NCI-H1930 (cell line): ENCODE measurements at places on chromosomes 1 and 21.

- DNase-seq = no peak
These were observed 2.3 kb downstream of the LDLRAD2 start for GRCh38 chr1:21814241-21814918.

DNA sequence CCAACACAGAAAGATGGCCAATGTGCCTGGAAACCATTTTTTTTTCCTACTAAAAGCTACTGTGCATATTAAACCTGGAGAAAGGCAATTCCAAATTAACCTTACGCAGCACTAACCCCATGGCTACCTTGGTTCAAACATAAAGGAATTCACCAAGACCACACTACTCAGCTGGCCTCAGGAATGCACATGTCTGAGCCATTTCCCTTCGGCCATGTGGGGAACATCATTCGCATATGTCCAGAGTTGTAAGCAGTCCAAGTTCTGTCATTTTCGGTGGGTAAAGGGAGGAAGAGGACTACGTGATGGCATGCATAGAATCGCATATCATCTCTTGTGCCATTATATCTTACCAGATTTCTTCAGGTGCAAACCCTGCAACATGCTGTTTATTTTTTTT, 175.4 kb downstream of the NTMT2 start:
- DNase-seq = no peak

GRCh38 chr21:19018529-19018928, 614.9 kb upstream of the TMPRSS15 start:
- no peak for DNase-seq

GRCh38 chr1:198201956-198202784, 45.4 kb downstream of the NEK7 start:
- DNase-seq = no peak

DNA sequence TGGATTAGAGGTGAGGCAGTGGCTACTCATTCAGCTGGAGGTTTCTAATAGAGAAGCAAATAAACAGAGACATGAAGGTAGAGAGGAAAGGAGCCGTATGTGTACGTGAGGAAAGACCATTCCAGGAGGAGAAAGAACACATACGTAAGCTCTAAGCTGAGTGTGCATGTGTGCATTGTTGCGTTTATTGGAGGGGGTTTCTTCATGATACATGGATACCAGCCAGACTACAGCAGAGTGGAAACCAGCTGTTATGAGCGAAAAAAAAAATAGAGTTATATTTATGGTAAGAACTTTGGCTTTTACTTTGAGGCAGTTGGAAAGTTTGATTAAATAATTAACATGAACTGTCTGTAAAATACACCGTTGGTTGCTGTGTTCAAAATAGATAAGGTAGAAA, 173.4 kb upstream of the RGS18 start:
- no peak for DNase-seq

DNA sequence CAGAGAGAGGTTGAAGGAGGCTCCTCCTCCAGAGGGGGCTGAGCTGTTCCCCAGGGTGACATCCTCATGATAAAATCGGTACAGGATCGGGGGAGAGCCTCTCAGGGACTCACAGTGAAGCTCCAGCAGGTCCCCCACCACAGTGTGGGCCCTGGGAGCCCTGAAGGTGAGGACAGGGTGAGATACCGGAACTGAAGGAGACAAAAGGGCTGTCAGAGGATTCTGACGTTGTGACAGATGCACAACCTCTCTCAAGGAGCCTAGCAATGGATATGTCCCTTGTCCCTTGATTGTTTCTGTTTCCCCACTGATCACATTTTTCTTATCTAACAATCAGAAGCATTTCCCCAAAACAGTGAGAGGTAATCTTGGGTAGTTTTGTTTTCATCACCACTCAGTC, 5.2 kb downstream of the FCRL3 start:
- DNase-seq = no peak

- DNase-seq = peak; percentile 40
These were observed 18.2 kb downstream of the EPHB2 start for GRCh38 chr1:22728751-22729399.

DNA sequence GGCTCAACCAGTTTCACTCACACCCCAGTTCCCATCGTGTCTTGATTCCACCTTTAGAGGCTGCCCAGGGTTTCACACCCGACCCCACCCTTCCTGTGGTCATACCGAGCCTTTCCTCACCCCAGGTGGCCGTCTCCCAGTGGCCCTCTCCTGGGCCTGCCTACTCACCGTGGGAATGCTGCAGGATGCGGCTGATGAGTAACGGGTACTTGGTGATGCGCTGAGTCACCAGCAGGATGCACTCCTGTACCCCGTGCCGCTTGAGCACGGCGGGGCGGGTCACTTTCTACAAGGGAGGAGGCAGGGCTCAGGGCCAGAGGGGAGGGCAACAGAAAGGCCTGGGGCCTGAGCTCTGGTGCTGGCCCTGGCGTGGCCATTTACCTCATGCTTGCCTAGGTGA, 16.4 kb downstream of the ARHGEF2 start:
- no peak for DNase-seq

GRCh38 chr1:35178874-35179380, 14.0 kb downstream of the SFPQ start:
- no peak for DNase-seq

DNA sequence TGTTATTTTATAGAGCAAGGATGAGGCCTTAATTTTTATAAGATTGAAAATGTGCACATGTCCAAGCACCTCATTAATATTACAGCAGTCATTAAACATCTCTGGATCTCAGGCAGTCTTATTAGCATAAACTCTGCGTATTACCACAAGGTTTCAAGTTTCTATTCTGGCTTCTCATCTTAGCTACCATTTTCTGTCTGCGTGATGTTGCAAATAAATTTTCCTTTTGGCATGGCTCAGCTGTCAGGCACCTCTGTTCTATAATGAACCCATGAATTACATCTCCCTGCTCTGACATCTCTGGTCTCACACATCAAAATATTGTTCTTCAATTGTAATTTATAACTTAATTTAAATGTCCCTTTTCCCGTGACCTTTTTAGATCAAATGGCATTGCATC, 156.5 kb downstream of the SLC45A1 start:
- DNase-seq = no peak

GRCh38 chr1:53122201-53122885, 20.1 kb downstream of the SLC1A7 start:
- DNase-seq = no peak

DNA sequence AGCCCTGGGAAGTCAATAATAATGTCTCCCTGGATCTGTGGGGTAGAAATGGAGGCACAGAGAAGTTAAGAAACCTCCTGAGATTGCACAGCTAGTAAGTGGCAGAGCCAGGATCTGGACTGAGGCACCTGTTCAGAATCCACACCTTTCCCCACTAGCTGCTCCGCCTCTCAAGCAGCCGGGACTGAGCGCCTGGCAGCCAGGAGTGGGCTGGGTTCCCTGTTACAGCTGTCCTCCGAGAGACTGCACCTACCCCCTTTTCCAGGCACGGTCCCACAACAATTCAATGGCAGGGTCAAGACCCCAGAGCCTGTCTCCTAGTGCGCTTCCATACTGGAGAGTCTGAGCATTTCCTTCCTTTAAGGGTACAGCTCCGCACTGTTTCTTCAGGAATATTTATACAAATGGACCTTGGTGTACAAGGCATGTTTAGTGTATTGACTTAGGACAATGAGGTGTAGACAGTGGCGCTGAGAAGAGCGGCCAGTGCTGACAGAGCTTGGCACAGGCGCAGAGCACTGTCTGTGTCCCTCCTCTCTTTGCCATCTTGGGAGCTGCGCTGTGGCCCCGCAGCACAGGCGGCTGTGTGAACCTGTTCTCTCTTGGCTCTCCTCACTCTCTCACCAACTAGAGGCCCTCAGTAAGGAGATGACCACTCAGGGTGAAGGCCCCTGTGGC, 24.4 kb downstream of the GRHL3 start:
- DNase-seq = no peak

DNA sequence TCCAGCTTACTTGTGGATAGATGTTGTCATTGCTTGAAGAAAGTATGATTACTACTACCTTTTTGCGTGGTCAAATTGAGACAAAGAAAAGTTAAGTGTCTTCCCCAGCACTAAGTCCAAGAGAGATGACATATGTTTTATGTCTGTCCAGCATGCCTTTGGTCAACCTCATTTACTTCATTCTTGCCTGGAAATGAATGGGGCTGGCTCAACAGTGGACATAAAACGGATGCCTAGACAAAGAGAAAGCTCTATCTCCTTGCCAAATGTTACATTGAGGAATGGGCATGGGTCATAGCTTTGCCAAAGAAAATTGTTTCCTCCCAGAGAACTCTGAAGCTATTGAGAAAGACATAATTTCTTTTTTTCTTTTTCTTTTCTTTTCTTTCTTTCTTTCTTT, 82.4 kb upstream of the PLPPR4 start:
- DNase-seq = no peak

DNA sequence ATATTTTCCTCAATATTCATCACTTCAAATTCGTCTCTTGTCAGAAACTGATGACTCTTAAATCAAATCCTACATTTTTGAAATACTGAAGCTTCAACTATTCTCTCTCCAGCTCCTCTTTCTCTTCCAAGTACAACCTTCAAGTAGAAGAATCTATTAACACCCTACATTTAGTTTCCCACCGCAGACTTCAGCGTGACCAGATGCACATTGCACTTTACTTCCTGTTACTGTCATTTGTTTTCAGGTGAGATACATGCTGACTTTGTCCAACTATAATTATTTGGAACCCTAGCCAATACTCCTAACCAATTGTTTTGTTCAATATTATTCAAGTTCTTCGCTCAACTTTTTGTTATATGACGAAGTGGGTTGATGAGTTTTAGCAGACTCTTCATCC, 116.0 kb downstream of the MRPL39 start:
- no peak for DNase-seq

DNA sequence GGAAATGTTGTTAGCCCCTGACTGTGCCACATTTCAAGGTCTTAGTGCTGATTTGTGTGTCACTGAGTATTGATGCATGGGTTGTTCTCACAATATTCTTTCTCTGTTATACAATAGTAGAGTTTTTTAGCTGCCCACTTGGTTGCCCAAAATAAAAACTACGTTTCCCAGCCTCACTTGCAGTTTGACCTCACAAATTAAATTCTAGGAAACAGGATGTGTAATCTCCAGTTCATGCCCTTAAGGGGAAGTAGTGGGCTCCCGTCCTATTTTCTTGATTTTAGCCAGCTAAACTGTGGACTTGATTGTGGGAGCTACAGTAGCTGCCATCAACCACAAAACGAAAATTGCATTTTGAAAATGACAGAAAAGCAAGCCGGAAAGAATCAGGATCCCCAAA, 27.3 kb upstream of the LAMC1 start:
- DNase-seq = no peak

- DNase-seq = no peak
These were observed 48.5 kb downstream of the SCCPDH start for GRCh38 chr1:246772686-246773085.
